ENCODE measurements at places on chromosomes 5 and 9. TPM values are rescaled to one million over a fixed set of nuclear protein-coding genes. Genes with fewer than 3 reads are reported as not detected.

DNA sequence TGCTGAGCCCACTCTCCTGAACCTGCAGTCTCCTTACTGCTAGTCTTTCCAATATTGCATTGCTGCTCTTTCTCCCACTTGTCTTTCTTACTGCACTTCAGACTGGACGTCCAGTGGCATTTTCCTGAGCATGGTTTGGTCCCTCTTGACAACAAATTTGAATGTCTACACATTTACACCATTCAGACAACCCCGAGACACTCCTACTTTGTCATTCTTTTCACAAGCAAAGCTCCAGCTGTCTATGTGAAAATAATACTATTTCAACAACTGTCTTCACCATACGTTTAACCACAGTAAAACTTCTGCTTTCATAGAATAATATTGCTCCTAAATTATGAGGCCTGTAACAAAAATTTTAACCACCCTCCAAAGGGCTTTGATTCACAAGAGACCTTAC is 10.4 kb upstream of the APTX start:
- peaks cover 2% of the 10 kb centered on the region for H3K36me3 ChIP-seq
- H3K4me3 ChIP-seq, result no peak overlapping the region
- no peaks in the 10 kb centered on the region for H3K27me3 ChIP-seq
- DNase-seq, result no peak

DNA sequence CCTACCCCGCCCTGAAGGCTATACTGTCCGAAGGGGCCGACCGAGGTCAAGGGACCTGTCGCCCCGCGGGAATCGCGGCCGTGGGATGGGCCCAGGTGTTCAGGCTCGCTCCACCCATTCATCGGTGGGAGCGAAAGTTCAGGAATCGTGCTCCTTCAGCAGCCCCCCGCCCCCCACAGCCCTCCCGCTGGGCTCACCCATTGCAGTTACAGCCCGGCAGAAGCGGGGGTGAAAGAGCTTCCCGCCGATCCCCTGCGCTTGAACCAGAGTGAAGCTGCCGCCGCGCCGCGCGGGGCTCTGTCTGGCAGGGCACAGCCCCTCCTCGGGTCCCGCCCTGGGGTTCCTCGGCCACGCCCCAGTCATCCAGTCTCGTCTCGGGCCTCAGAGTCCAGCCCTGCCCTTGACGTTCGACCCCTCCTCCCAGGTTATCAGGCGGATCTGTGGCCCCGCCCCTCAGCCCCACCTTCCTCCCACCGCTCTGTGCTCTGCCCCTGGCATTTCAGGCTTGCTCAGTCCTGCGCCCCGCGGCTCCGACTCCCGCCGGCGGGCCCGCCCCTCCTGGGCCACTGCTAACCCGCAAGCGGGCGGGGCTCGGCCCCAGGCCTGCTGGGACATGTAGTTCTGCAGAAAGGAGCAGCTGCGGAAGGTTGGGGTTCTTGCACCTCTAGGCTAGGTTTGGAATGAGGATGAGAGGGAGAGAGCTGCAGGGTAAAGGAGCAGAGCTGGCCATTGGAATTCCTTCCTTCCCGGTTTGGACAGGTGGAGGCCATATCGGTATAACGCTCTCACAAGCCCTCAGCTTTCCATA is at the start of gene MYORG:
Gene MYORG, minus strand, starts transcription at position 303 of the 808 bp plus-strand sequence. CDS start 3,955 bp downstream, outside the sequence.
- peak; percentile 92 for DNase-seq
- H3K4me3 ChIP-seq, result peak within 1 kb of the TSS; percentile 79
- peak within 1 kb of the TSS; percentile 84 for H3K27ac ChIP-seq
- H3K4me1 ChIP-seq, result peaks cover 47% of the 10 kb centered on the region
- peaks cover 8% of the 10 kb centered on the region for H3K36me3 ChIP-seq

GRCh38 chr5:168176251-168176650 is 115.2 kb upstream of the WWC1 start:
- H3K27me3 ChIP-seq, result no peaks in the 10 kb centered on the region
- H3K36me3 ChIP-seq, result no peaks in the 10 kb centered on the region
- H3K27ac ChIP-seq, result no peak overlapping the region
- H3K4me3 ChIP-seq, result no peak overlapping the region
- H3K4me1 ChIP-seq, result peaks cover 20% of the 10 kb centered on the region

DNA sequence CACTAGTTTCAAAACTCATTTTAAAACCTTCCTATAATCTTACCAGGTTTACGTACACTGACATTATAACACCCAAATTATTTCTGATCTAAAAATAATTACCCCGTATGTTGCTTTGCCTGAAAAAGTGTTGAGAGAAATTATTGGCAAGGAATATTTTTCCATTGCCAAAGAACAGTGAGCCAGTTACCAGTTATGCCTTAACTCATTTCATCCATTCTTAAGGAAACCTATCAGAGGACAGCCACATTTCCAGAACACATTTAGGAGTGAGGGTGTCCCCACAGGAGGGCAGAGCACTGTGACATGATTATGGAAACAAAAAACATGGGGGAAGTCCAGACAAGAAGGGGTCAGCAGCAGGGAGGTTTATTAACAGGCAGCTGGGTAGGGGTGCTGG is 52.2 kb downstream of the GABBR2 start:
- peaks cover 8% of the 10 kb centered on the region for H3K27me3 ChIP-seq
- H3K27ac ChIP-seq, result no peak overlapping the region
- H3K4me1 ChIP-seq, result peaks cover 7% of the 10 kb centered on the region
- no peaks in the 10 kb centered on the region for H3K36me3 ChIP-seq
- no peak overlapping the region for H3K4me3 ChIP-seq

- H3K4me3 ChIP-seq, result peak overlapping the region; percentile 78
- peaks cover 16% of the 10 kb centered on the region for H3K4me1 ChIP-seq
- peak overlapping the region; percentile 93 for H3K27ac ChIP-seq
Measured at GRCh38 chr5:32312197-32312594, 543 bp downstream of the MTMR12 start.

DNA sequence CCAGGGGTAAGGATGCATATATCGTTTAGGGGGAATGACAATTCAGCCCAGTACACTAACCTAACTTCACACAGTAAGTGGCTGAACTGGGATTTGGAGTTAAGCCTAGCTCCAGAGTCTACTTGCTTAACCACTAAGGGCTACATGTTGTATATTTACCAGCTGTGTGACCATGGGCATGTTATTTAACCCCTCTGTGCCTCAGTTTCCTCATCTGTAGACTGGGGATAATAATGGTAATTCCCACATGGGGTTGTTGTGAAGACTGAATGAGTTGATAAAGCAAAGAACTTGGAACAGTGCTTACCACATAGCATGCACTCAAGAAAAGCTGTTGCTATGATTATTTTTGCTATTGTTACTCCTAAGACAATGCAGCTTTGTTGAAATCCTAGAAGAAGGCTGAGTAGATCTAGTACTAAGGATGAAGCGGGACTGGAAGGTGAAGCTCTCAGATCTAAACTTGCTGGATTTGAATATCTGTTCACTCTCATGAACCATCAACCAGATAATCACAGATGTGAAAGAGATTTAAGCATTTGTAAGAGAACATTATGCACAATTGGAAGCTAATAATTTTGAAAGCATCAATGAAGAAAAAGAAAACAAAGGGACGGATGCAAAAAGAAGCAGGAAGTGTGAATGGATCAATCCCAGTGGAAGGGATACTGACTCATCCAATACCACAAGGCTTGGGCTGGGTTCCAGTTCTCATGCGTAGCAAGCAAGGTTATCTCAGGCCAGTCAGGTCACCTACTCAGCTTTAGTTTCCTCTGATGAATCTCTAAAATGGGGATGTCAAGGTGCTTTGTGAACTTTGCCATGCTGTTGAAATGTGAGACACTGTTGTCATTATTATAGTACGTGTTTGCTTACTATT is 78.5 kb upstream of the TBC1D2 start:
- DNase-seq, result no peak
- no peaks in the 10 kb centered on the region for H3K36me3 ChIP-seq
- no peak overlapping the region for H3K4me3 ChIP-seq
- H3K27ac ChIP-seq, result no peak overlapping the region
- peaks cover 3% of the 10 kb centered on the region for H3K27me3 ChIP-seq

DNA sequence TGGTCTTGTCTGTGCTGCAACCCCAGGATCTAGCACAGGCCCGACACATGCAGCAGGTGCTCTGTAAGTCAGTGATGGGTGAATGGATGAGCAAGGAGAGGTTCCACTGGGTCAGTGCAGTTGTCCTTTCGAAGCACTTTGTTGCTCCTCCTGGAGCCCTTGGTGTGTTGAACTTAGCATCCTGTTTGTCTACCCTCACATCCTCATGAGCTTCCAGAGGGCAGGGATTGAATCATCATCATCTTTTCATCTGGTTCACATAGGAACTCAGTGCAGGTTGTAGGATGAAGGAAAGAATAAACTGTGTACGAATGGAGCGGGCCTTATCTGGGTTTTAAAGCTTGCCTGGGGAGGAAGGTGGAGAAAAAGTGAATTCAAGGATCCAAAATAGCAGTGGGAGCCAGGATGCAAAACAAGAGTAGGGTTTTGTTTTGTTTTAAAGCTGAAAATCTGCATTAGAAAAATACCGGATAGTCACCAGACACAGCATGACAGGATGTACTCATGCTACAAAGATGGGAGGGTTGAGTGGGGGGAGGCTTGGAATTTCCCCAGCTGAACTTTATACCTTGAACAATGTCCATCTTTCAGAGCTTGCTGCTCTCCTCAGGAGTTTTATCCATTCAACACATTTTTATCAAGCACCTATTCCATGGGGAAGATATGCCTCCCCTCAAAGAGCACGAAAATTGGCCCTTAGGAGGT is 55.8 kb downstream of the PTTG1 start:
- H3K4me3 ChIP-seq, result no peak overlapping the region
- H3K27ac ChIP-seq, result no peak overlapping the region
- no peak for DNase-seq
- no peaks in the 10 kb centered on the region for H3K36me3 ChIP-seq

GRCh38 chr5:20694121-20694520 is 706.1 kb upstream of the CDH18 start:
- no peaks in the 10 kb centered on the region for H3K36me3 ChIP-seq
- no peaks in the 10 kb centered on the region for H3K27me3 ChIP-seq
- no peak overlapping the region for H3K4me3 ChIP-seq
- H3K27ac ChIP-seq, result no peak overlapping the region
- no peaks in the 10 kb centered on the region for H3K4me1 ChIP-seq
- no peak for DNase-seq

- no peak for DNase-seq
- H3K4me3 ChIP-seq, result no peak overlapping the region
- peaks cover 21% of the 10 kb centered on the region for H3K4me1 ChIP-seq
- no peak overlapping the region for H3K27ac ChIP-seq
- H3K27me3 ChIP-seq, result peaks cover 19% of the 10 kb centered on the region
- no peaks in the 10 kb centered on the region for H3K36me3 ChIP-seq
Measured at GRCh38 chr9:89667726-89668125, 62.9 kb downstream of the GADD45G start.

Gene SLC4A9
- 0.04 TPM for total RNA-seq

Gene CORO2A
- total RNA-seq, result 0.13 TPM

Gene KIF4B
- under 0.01 TPM for total RNA-seq

Gene CCL21
- 13.5 TPM for total RNA-seq

Data from muscle of leg (tissue), 16 donors.